ENCODE measurements at places on chromosomes 2 and 18.

- no peak for DNase-seq
These were observed 14.7 kb upstream of the SP3 start for GRCh38 chr2:173979751-173980351.

DNA sequence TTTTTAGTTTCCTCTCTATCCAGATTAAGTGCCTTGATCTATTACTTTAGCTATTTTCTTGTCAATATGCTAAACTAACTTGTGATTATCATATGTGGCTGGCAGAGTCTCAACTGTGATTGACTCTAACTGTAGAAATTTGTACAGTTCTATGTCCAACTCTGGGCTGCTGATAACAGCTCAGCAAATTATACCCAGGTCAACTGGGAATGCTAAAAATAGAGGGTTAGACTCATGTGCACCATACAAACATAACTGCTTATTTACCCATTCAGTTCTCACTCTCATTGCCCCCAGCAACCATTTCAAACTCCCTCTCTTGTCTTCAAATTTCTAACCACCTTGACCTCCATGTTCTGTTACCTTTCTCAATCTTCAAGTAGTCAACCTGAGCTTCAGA, 576.9 kb downstream of the TDRD15 start:
- no peak for DNase-seq

- DNase-seq, result no peak
These were observed 331 bp downstream of the SERPINE2 start for GRCh38 chr2:224038830-224039079.

- DNase-seq, result no peak
These were observed 126.9 kb downstream of the CYRIA start for GRCh38 chr2:16538707-16539106.

- DNase-seq, result no peak
These were observed 292.9 kb downstream of the IKZF2 start for GRCh38 chr2:212858496-212858895.

GRCh38 chr2:239300871-239301735, 99.7 kb downstream of the HDAC4 start:
- DNase-seq, result no peak

- DNase-seq, result no peak
These were observed 122.6 kb downstream of the CTIF start for GRCh38 chr18:48661421-48661820.

GRCh38 chr2:202267495-202267894, 1.9 kb downstream of the NOP58 start:
- no peak for DNase-seq

GRCh38 chr2:58950795-58951462, 709.8 kb upstream of the FANCL start:
- no peak for DNase-seq

GRCh38 chr2:53490659-53491058, 276.9 kb upstream of the CHAC2 start:
- no peak for DNase-seq

- no peak for DNase-seq
These were observed 41.3 kb upstream of the TMEM247 start for GRCh38 chr2:46438102-46438501.

DNA sequence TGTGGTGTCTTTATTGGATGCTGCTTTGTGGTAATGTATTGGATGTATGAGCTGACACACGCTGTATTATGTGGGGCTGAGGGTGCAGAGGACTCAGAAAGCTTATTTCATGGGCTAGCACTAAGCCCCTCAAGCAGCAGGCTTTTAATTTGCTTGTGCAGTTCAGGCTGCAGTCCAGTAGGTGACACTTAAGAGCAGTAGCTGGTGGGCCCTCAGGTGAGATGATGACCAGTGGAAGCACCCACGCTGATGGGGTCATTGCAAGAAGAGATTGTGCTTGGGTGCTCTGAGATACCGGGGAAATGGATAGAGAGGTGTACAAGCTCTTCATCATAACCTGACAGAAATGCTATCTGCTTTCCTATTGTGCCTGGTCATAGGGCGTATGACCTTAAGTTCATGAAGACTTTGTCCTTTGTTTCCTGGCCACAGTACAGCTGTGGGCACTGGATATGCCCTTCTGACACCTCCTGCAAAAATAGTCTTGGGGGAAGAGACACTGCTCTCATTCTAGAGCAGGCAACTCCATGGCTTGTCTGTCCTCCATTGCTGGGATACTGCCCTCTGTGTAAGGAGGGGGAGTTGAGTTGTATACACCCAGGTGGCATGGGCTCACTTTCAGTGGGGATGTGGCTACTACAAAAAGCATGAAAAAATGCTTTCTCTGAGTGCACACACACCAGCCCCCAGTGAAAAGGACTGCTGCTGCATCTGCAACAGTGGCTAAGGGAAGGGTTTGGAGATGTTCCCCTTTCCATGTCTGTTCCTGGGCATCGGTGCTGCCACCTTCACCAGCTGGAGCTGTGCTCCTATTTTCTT, 205.7 kb upstream of the ZSWIM2 start:
- DNase-seq, result no peak

DNA sequence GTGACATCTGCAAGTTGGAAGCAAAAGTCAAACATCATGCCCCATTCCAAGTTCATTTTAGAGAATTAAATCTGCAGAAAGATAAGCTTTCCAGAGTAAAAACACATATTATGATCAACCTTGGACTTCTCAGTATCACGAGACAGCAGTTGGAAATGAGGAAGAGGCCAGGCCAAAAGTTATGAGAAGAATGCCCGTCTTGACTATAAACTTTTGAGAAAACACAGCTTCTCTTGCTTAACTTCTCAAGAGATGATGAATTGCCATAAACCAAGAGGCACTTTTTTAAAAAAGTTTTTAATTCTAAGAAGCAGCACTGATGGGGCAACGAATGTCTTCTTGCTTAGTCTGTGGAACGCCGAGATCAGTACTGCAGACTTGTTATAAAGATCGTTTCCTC, 52.6 kb upstream of the NFU1 start:
- no peak for DNase-seq

- DNase-seq, result no peak
These were observed 181.7 kb upstream of the CRIM1 start for GRCh38 chr2:36173760-36174404.

DNA sequence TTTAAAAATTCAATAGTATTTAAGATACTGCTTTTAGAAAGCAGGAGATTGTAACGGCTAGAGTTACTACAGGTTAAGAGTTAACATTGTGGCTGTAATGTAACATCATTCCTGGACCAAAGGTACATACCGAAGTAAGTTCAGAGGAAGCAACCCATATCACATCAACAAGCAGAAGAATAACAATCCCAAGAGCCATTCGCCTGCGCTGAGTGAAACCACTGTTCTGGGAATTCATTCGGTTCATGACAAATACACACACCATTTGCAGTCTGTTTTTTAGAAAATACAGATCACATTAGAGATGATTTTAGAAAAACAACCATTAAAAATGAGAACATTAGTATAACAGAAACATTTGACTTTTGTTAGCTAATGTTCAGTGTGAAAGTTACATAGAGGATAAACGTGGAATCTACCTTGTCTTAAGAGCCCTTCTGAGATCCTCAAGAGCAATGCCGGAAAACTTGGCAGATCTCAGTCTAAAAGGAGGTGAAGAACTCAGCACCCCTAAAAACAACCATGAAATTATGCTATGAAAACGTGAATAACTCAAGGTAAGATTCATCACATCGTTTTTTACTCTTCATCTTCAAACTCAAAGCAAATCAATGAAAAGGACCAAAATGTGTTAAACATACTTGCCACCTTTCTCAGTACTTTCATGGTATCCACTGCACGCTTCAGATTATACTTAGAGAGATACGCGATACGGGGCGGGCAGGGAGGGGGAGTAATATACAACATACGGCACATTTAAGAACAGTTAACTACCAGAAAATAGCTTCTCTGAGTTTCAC, 1.2 kb downstream of the SLC35F5 start:
- DNase-seq, result no peak

- DNase-seq, result no peak
These were observed 279.2 kb downstream of the PTPRM start for GRCh38 chr18:7846335-7846734.

GRCh38 chr18:11909591-11910026, 1.5 kb upstream of the MPPE1 start:
- DNase-seq, result no peak

Data from stimulated activated CD8-positive, alpha-beta memory T cell treated with anti-CD3 and anti-CD28 coated beads, Interleukin-2, amount 100 ng/mL, for 48 hours (primary cell).